CD4-positive, alpha-beta T cell treated with Interleukin-17A for 4 hours (primary cell): ENCODE measurements at places on chromosomes 3 and 15.

DNA sequence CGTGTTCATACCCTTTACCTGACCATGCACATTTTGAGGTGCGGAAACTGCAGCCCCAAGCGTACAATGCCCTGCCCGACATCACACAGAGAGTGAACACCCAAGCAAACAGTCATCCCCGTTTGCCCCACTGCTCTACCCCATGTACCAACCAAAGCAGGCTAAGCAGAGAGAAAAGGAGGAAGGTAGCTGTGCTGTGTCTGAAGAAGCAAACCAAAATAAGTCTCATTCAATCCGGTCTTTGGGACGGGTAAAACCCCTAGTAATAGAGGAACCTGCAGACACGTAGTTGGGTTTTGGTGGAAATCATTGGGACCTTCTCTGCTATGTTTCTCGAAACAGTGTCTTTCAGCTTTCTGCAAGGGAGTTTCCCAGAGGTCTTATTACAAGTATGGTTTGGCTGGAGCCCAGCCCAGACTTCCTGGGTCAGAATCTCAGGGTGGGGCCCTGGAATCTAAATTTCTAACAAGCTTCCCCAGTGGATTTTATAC, 164.6 kb upstream of the HES1 start:
- DNase-seq, result peak; percentile 7

DNA sequence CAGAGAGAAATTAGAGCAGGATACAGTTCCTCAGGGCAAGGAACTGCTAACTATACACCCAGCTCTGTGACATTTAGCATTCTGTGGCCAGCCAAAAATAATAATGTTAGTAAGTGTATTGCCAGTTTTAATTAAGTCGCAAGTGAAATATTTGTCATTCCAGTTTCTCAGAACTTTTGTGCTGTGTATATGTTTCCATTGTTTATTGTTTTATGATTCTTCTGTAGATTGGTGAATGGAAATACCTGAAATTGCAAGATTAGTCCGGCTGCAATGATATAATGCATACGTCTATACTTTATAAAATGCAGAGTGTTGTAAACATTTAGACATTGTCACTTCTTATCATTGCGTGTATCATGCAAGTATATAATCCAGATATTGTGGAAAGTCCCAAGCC, 351.3 kb upstream of the GRM7 start:
- DNase-seq, result no peak

- DNase-seq, result no peak
Observed at GRCh38 chr3:186060222-186060621, 48.7 kb downstream of the ETV5 start.

DNA sequence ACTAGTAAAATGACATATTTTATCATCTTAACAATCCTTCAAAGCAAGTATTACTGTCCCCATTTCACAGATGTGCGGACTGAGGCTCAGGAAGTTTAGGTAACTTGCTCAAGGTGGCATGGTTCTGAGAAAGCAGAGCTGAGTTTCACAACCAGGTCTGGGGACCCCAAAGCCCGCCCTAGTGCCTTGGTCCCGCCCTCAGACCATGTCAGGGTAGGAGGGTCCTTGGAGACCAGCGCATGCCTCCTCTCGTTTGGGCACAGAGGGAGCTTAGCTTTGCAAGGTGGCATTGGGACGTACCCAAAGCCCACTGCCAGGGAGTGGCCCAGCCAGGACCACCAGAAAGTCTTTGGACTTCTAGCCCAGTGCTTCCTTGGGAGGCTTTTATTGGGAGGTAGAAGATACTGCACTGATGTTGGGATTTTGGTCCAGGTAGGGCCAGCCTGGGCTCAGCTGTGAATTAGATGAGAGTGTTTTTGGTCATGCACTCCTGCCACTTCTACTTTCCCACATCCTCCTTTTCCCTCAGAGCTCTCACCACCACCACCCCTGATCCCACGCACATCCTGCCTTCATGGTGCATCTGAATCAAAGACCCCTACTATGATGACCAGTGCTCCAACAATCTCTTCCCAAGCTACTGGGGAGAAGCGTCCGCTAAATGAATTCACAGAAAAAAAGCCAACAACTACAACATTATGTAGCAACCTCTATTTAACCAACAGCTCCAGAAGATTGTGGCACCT, 307.9 kb downstream of the TLE3 start:
- no peak for DNase-seq

DNA sequence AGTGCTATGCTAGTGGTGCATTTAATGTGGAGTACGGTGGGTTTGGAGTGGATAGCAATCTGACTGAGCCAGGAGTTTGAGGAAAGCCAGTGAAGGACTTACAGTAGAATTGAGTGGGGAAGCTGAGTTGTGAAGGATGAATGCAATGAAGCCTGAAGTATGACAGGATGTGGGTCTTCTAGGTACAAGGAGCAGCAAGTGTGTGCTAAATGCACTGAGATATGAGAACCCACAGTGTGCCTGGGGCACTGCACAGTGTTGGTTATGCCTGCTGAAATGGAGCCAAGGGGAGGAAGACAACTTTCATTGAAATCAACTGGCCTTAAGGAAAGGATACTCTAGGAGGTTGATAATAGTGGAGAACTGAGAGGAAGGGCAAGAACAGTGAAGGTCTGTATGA, 105.5 kb upstream of the MRPL3 start:
- no peak for DNase-seq

DNA sequence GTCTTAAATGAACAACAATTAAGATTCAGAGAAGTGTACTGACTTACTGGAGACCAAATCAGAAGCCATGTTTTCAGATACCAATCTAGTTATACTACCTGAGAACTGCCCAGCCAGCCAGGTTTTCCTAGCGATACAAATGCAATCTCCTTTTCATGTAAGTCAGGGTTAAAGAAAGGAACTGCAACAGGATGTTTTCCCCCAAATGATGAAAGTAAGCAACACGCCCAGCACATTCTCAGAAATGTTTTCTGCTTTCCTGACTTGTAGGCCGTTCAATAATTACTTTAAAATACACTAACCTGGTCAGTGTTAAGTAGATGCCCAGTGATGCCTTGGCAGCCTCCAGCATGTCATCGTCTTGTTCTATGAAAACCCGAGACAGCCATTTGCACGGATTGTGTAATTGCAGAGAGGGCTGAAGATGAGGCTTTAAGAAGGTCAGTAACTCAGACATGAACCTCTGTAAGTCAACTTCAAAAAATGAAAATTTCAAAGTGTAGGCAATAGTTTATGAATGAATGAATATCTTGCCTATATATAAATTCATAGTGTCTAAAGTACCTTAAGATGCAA, 30.3 kb downstream of the LINS1 start:
- peak; percentile 13 for DNase-seq

DNA sequence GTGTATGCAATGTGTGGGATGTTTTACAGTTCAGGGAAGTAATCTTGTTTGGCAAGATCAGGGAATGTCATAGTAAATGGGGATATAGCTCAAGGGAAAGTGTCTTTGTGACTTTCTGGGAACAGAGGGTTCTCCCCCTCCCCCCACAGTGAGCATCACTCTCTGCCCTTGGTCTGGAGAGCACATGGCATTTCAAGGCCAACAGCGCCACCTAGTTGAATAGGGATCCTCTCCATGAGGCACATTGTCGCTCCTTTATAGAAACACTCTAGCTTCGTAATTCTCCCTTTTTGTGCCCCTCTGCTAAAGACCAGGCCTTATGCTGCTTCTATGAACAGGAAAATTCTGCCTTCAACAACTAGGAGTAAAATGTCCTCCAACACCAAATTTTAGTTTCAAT, 37.1 kb upstream of the ARNT2 start:
- no peak for DNase-seq

- DNase-seq, result peak; percentile 47
Observed at GRCh38 chr15:92818651-92819277, 81.4 kb upstream of the CHD2 start.

- no peak for DNase-seq
Observed at GRCh38 chr15:28897861-28898585, 12.2 kb downstream of the APBA2 start.

DNA sequence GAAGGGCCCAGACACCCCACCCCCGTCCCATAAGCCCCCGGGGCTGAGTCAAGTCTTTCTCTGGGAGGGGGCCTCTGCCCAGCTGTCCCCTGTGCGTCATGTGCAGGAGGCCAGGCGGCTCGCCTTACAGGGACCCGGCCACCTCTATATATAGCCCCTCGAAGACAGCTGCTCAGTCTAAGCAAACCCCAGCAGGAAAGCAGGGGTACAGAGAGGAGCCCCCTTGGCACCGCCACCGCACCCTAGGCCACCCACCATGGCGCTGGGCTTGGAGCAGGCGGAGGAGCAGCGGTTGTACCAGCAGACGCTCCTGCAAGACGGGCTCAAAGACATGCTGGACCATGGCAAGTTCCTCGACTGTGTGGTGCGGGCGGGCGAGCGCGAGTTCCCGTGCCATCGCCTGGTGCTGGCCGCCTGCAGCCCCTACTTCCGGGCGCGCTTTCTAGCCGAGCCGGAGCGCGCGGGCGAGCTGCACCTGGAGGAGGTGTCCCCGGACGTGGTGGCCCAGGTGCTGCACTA, at the start of gene KLHL40:
Gene KLHL40, plus strand, starts transcription at position 175 of the 519 bp plus-strand sequence. Its CDS starts 82 bp downstream, at position 257.
- DNase-seq, result no peak

- no peak for DNase-seq
Observed at GRCh38 chr3:186988806-186989205, 58.5 kb downstream of the ST6GAL1 start.

- no peak for DNase-seq
Observed at GRCh38 chr3:125257536-125257935, 45.0 kb upstream of the SLC12A8 start.

- no peak for DNase-seq
Observed at GRCh38 chr15:22780267-22780666, 6.2 kb upstream of the NIPA1 start.

GRCh38 chr3:130705501-130705900, 41.1 kb downstream of the PIK3R4 start:
- no peak for DNase-seq

DNA sequence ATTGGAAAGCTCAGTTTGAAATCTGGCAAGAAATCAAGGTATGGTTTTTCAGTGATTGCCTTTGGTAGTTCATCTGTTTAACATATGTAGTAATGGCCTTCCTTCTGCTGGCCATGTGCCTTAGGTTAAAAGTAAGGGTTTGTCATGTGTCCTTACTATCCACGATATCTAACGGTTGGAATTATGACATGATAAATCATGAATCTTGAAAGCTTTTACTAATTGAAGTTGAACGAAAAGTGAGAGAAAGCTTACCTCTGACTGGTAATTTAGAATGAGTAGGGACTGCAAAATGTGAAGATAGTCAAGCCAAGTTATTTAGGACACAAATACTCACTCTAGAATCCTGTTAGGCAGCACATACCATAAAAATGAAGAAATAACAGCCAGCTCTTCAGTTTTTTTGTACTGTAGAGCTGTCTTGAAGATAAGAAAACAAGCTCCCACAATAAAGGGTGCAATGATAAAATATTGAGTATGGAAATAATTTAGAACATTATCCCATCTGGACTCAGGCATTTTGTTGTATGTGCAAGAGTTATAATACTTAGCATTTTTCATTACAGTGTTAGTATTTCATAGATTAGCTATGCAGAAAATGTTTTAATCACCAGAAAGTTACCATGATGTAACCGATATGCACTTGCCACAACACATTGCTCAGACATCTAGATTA, 303.4 kb downstream of the ZNF385D start:
- no peak for DNase-seq

GRCh38 chr3:36680952-36681351, 83.4 kb downstream of the DCLK3 start:
- no peak for DNase-seq

GRCh38 chr3:108909799-108910198, 43.9 kb downstream of the GUCA1C start:
- DNase-seq, result no peak

GRCh38 chr3:157318639-157319288, 117.9 kb upstream of the PTX3 start:
- DNase-seq, result no peak

DNA sequence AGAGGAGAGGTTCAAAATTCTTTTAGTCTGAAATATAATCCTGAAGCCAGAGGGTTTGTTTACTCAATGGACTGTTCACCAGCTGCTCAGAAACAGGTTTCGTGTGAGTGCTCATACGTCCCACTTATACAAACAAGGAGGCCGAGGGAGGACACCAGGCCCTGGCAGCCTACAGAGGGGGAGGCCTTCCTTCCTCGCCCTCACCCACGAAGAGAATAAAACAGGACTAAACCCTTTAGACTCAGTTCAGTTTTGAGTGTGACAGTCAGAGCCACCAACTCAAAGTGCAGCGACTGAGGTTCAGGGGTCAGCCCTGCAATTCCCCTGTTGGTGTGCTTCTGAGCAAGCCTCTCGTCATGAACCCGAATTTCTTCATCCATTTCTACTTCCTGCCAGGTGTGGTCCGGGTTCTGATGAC, 17.3 kb downstream of the FAM174B start:
- no peak for DNase-seq

GRCh38 chr3:128067489-128067888, 15.3 kb downstream of the SEC61A1 start:
- no peak for DNase-seq

DNA sequence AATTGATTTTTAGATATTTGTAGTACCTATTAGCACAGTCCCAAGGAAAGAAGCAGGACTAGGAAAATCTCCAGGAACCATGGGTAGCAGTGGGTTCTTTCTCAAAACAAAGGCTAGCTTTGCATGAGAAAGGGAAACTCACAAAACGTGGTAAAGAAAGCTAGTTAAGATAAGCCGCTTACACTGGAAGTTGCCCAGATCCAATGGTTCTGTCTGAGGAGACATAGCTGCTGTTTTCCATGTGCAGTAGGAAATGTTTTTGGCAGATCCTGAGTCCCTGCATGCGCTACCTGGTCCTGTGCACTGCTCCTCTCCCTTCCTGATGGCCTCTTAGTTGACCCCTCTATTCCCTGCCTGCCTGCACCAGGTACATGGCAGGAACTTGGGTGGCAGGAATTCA, 60.4 kb downstream of the TFG start:
- DNase-seq, result no peak
